Stimulated activated CD8-positive, alpha-beta memory T cell treated with anti-CD3 and anti-CD28 coated beads, Interleukin-2, amount 100 ng/mL, for 1 hour (primary cell): ENCODE measurements at places on chromosomes 4 and X.

GRCh38 chr4:126568652-126569570 lies 1063.8 kb upstream of the INTU start:
- DNase-seq: no peak

DNA sequence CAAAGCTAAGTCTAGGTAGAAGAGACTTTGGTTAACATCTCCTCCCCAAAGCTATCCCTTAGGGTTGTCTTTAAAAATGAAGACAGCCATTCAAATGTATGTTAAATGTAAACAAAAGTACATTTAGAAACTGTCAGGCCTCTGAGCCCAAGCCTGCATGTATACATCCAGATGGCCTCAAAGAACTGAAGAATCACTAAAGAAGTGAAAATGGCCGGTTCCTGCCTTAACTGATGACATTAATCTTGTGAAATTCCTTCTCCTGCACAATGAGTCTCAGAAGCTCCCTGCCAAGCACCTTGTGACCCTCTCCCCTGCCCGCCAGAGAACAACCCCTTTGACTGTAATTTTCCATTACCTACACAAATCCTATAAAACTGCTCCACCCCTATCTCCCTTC lies 377.9 kb downstream of the FAM133A start:
- DNase-seq: no peak

GRCh38 chr4:80463509-80463908 lies 128.0 kb downstream of the CFAP299 start:
- no peak for DNase-seq

- DNase-seq: no peak
Measured at GRCh38 chrX:78333521-78333920, 6.1 kb upstream of the CYSLTR1 start.

GRCh38 chr4:184641022-184641421 lies 8.2 kb downstream of the CASP3 start:
- DNase-seq: no peak

DNA sequence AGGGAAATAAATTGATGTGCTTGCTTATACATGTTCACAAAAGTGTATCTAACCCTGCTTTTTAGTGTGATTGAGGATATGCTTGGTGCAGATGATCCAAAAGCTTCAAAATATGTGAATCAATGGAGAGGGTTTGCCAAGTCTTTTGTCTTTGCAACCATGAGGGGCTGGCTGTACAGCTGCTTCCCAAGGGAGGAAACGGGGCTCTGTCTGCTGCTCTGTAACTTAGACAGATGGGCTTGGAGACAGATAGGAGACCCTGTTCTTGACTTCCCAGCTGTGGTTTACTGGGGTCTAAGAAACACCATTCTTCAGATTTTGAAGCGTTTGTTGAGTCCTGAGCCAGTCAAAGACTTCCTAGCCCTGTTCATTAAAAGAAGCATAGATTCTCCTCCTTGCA lies 152.3 kb downstream of the DCLK2 start:
- no peak for DNase-seq

- no peak for DNase-seq
Measured at GRCh38 chrX:105658136-105658535, 164.2 kb upstream of the NRK start.

DNA sequence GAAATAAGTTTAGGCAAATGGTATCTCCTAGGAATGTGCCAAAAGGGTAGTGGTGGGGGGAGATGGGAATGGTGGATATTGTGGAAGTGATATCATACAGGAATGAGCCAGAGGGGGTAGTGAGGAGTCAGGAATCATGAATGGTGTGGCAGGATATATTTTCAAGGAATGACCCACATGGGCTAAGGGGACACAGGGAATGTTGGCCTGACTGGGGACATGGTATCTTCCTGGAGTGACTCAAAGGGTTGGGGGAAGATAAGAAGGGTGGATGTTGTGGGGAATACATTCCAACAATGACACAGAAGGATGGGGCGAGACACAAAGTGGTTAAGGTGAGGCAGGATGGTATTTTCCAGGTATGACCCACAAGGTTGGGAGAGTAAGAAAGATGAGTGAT lies 60.6 kb downstream of the MAOA start:
- DNase-seq: no peak

- DNase-seq: no peak
Measured at GRCh38 chr4:124151031-124151430, 561.5 kb downstream of the ANKRD50 start.

GRCh38 chr4:171812665-171813525 lies at the start of gene GALNTL6:
Gene GALNTL6, plus strand, starts transcription at chr4:171813404.
- DNase-seq: no peak

DNA sequence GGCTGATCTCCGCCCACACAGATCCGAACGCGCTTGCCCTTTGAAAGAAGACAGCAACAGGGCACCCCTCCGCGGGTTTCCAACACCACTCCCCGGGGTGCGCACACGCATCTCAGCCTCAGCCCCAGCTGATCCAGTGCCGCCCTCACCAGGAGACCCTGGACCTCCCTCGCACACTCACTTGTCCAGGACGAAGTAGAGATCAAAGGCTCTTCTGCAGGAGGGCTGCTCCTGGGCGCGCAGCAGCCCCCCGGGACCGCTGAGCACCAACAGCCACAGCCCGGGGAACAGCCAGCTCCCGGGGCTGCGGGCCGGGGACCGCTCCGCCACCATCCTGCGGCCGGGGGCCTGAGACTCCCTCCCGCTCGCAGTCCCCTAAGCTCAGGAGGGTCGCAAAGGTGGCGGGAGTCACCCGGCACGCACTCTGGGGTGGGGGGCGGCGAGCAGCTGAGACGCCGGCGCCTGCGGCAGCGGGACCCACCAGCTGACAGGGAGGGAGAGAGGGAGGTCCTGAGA lies 743 bp downstream of the ANTXR2 start:
- no peak for DNase-seq

- no peak for DNase-seq
Measured at GRCh38 chrX:64350047-64350446, 45.2 kb downstream of the MTMR8 start.

GRCh38 chr4:156111686-156112085 lies 158.0 kb upstream of the CTSO start:
- no peak for DNase-seq

- no peak for DNase-seq
Measured at GRCh38 chr4:76987685-76988084, 38.1 kb downstream of the SEPTIN11 start.

GRCh38 chr4:72966652-72967051 lies 102.9 kb downstream of the COX18 start:
- DNase-seq: no peak

GRCh38 chr4:57158762-57159161 lies 48.6 kb upstream of the IGFBP7 start:
- DNase-seq: no peak

- no peak for DNase-seq
Measured at GRCh38 chr4:3314706-3315260, 22.0 kb downstream of the RGS12 start.

DNA sequence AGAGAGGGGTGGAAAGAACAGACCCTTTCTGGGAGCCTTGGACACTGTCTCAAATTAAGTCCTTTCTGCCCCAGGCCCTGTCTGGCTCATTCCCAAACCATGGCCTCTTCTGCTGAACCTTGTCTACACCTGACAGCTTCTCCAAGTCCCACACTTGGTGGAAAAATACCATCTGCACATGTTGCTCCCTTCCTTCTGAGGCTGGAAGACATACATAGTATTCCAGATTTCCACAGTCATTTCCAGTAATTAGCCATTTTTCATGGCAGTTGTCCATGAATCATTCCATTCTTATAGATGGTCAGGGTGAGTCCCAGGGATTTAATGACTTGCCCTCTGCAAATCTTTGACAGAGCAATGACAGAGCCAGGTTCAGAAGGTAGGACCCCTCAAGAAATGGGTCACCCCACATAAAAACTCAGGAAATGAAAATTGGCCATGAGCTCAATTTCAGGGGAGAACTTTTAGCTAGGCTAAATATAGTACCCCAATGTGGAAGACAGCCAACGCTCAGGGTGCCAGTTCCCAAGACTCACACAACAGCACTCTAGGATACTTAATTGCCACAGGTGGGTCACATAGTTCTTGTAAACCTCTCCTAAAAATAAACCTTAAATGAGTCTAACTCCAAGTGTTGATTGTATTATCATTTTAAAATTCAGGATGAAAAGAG lies 16.2 kb upstream of the DAPP1 start:
- DNase-seq: no peak

DNA sequence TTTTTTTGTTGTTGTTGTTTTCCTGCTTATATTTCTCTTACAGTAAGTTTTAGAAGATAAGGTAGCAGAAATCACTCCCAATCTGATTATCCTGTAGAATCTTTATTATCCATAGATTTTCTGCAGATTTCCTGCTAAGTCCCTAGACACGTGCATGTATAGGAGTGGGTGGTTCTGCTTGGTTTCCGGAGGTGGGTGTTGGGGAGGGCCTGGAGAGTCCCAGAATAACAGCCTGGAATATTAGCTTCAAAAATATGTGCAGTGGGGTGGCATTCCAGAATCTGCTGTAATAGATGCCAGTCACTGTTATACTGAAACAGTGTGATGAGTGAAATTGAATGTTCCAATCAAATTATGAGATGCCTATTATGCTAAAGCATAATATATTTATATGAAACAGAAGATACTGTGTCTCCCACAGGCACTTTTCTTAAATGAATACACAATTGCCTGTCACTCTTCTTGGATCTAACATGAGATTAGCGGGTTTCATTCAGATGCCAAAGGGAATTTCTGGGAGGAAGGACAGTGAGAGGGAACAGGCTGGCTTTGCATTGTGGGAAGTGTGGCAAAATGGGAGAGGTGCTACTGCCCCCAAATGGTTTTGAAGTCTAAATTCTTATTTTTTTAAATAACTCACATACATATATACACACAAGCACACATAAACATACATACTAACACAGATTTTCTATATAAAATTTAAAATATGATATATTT lies 37.6 kb downstream of the C4orf50 start:
- DNase-seq: no peak

DNA sequence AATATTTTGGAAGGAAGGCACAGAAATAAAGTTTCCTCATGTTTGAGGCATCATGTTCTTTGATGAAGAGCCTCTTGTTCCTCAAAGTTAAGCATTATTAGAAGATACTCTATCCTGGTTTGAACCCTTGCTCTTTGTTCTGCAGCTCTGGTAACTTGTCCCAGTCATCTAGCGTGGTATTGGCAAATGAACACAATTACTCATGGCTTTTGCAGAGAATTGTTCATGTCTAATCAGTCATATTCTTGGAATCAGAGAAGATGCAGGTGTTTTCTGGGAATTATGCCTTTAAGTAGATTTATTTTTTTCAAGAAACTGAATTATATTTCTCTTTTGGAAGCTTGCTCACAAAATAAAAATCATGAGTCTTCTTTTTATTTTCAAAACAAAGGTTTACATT lies 52.9 kb upstream of the HPGDS start:
- no peak for DNase-seq

GRCh38 chrX:131262738-131263679 lies 26.1 kb downstream of the IGSF1 start:
- DNase-seq: no peak

DNA sequence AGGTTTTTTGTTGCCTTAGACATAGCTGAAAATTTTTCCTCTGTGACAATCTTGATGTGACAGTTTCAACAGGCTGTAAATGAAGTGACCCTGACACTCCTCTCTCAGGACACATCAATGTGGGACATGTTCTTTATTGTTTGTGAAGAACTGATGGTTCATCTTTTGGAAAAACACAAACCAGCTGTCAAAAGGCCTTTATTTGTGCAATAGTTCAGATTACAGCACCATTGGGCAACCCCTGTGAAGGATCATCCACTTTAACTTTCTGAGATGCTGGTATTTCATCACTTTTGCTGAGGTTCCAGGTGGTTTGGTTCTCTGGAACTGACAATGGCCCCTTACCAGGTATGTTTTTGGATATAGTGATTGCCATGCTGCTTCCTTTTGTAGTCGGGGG lies 40.3 kb downstream of the OSTC start:
- no peak for DNase-seq

GRCh38 chr4:186685767-186686183 lies 37.9 kb downstream of the FAT1 start:
- DNase-seq: no peak

- no peak for DNase-seq
Measured at GRCh38 chr4:159240687-159241086, 137.8 kb downstream of the RAPGEF2 start.

GRCh38 chr4:84177831-84178542 lies 321.1 kb downstream of the NKX6-1 start:
- no peak for DNase-seq

- no peak for DNase-seq
Measured at GRCh38 chr4:21948347-21949072, at the start of gene KCNIP4. Gene KCNIP4, minus strand, starts transcription at chr4:21948772.

- DNase-seq: no peak
Measured at GRCh38 chrX:13471269-13471668, 98.1 kb upstream of the EGFL6 start.

GRCh38 chrX:34917146-34917545 lies 25.4 kb upstream of the FAM47B start:
- DNase-seq: no peak

GRCh38 chr4:40931238-40931637 lies 181.5 kb downstream of the NSUN7 start:
- no peak for DNase-seq

DNA sequence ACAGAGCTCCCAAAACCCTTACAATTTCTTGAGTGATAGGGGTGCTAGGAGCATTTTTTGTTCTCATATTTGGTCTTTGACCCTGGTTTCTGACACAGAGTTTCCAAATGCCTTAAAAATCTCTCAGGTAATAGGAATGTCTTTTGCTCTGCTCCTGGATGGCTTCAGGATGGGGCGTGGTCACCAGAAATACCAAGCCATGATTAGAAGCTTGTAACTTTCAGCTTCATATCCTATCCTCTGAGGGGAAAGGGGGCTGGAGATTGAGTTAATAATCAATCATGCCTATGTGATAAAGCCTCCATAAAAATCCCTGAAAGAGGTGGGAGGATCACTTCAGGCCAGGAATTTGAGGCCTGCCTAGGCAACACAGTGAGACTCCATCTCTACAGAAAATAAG lies 34.6 kb upstream of the IL9R start:
- no peak for DNase-seq
